ENCODE measurements at places on chromosomes 11 and 22. TPM values are rescaled to one million over a fixed set of nuclear protein-coding genes. Genes with fewer than 3 reads are reported as not detected.

DNA sequence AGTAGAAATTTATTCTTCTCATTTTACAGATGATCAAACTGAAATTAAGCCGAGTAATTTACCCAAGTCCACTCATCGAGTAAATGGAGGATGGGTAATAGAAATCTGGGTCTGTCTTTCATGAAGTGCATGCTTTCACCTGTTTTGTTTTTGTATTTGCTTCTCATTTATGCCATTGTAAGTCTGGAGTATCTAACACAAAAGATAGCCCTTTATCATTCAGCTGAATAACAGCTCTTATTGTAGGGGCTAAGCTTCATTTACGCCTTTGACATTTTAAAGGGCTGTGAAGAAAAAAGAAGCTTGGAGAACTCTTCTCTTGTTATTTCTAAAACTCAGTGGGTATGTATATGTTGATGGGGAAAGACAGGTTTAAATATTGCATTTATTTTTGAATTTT, 1196.2 kb upstream of the TENM4 start:
- H3K4me1 ChIP-seq: no peaks in the 10 kb centered on the region
- H3K36me3 ChIP-seq: no peaks in the 10 kb centered on the region
- no peaks in the 10 kb centered on the region for H3K27me3 ChIP-seq
- no peak overlapping the region for H3K4me3 ChIP-seq
- no peak overlapping the region for H3K27ac ChIP-seq
- DNase-seq: no peak

DNA sequence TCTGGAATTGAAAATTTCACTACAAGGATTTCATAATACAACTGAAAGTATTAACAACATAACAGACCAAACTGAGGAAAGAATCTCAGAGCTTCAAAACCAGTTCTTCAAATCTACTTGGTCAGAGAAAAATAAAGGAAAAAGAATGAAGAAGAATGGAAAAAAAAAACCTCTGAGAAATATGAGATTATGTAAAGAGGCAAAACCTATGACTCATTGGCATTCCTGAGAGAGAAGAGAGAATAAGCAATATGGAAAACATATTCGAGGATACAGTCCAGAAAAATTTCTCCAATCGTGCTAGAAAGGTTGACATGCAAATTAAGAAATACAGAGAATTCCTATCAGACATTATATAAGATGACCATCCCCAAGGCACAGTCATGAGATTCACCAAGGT, 23.4 kb upstream of the GPR83 start:
- no peak overlapping the region for H3K27ac ChIP-seq
- H3K4me3 ChIP-seq: no peak overlapping the region
- H3K4me1 ChIP-seq: no peaks in the 10 kb centered on the region
- peaks cover 5% of the 10 kb centered on the region for H3K36me3 ChIP-seq

DNA sequence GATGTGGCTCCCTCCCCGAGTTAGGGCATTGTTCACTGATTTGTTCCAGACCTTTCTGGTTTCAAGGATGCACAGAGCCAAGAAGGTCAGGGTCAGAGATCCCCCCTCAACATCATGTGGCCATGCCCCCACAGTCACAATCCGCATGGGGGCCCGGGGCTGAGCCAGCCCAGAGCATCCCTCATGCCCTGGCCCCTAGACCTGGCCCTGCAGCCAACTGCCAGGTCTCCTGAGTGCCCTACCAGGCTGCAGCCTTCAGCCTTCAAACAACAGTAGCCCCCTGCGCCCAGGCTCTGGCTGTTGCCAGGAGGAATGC, 142.4 kb downstream of the CRYBB2 start:
- H3K36me3 ChIP-seq: no peaks in the 10 kb centered on the region
- peaks cover 5% of the 10 kb centered on the region for H3K4me1 ChIP-seq
- no peak overlapping the region for H3K27ac ChIP-seq
- DNase-seq: no peak
- H3K27me3 ChIP-seq: peaks cover 7% of the 10 kb centered on the region

GRCh38 chr11:69588270-69588669, 52.7 kb upstream of the CCND1 start:
- H3K27ac ChIP-seq: no peak overlapping the region
- peaks cover 5% of the 10 kb centered on the region for H3K27me3 ChIP-seq
- no peak for DNase-seq
- no peaks in the 10 kb centered on the region for H3K4me1 ChIP-seq
- H3K36me3 ChIP-seq: peaks cover 12% of the 10 kb centered on the region

- DNase-seq: no peak
- no peaks in the 10 kb centered on the region for H3K36me3 ChIP-seq
- H3K4me3 ChIP-seq: no peak overlapping the region
- no peak overlapping the region for H3K27ac ChIP-seq
- H3K4me1 ChIP-seq: no peaks in the 10 kb centered on the region
- peaks cover 5% of the 10 kb centered on the region for H3K27me3 ChIP-seq
These were observed 17.9 kb upstream of the HYLS1 start for GRCh38 chr11:125869521-125869920.

OR4A16 gene
- not detected for total RNA-seq

MLC1 gene
- total RNA-seq: not detected

DNA sequence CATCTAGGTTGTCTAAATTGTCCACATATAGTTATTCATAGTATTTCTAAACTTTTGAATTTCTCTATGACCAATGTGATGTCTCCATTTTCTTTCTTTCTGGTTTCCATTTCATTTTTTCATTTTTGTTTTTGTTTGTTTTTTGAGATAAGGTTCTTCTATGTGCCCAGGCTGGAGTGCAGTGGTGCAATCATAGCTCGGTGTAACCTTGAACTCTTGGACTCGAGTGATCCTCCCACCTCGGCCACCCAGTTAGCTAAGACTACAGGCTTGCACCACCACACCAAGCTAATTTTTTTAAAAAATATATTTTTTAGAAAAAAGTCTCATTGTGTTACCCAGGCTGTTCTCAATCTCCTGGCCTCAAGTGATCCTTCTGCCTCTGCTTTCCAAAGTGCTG, 8.2 kb downstream of the GSTT4 start:
- no peaks in the 10 kb centered on the region for H3K4me1 ChIP-seq
- no peaks in the 10 kb centered on the region for H3K36me3 ChIP-seq
- DNase-seq: no peak
- H3K4me3 ChIP-seq: no peak overlapping the region

DNA sequence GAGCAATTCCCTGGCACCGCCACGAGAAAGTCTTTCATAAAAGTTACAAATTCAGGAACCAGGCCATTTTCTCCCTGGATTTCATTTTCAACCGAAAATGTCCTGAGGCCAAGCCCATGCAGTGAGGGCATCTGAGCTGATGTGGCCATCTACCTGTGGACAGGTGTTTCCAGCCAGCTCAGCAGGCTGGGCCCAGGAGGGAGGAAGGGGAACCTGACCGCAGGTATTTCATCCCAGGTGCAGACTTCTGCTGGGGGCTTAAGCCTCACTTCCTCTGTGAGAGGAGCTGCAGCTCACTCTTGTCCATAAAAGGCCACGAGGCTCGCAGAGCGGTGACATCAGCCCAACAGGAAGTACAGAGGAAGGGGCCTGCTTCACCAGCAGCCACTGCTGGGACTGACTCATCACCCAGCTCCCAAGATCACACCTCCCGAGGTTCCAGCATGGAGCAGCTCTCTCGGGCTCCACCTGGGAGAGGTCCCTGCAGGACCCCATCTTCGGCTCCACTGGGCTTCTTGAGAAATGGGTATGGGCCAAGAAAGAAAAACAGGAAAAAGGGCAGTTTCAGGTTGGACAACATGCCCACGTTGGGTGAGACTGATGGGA, 56.4 kb downstream of the MYH9 start:
- peaks cover 35% of the 10 kb centered on the region for H3K4me1 ChIP-seq
- DNase-seq: no peak
- H3K4me3 ChIP-seq: peak overlapping the region; percentile 34
- H3K36me3 ChIP-seq: no peaks in the 10 kb centered on the region

- peaks cover 2% of the 10 kb centered on the region for H3K4me1 ChIP-seq
- H3K27me3 ChIP-seq: peaks cover 17% of the 10 kb centered on the region
- peak within 1 kb of the TSS; percentile 92 for H3K4me3 ChIP-seq
- no peaks in the 10 kb centered on the region for H3K36me3 ChIP-seq
These were observed at the start of gene FLRT1 for GRCh38 chr11:64035576-64035975. FLRT1 (plus strand) TSS chr11:64035931; CDS start chr11:64116268, 80,337 bp downstream.

DNA sequence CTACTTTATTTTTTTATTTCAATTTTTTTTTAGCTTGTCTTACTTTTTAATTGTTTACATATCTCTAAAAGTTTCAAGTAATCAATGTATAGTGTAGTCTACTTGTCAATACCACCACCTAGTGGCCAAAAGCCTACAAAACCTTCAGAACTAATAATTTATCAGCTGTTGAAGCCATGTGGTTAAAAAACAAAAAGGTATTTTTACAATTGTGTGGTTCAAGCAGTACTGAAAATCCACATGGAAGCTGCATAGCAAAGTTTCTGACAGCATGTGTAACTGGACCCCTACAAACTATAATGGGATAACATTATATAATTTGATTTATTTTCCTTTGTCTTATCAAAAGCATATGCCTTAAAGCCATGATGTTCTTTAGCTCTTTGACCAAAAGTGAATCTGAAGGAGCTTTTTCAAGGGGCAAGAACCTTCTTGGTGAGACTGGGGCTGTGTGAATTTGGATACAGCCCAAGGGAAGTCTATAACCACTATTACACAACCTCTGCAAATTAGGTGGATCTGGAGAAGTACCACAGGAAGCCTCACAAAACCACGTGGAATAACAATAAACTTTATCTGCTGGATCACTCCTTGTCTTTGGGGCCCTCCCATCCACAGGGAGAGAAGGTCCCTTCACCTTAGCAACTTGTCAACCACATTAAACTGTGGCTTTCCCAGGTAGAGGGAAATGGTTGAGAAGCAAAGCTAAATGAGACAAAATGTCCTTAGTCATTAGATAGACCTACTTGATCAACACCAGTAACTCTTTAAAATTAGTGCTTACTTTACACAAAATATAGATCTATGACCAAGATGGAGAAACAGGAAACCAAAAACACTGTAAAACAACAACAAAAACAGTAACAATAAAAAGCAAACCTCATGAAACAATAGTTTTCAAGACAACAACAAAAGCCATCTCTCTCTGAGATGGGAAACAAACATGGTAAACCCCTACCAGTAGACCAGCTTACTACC, 9.9 kb downstream of the NARS2 start:
- H3K27ac ChIP-seq: peak overlapping the region; percentile 3
- H3K36me3 ChIP-seq: no peaks in the 10 kb centered on the region
- no peak overlapping the region for H3K4me3 ChIP-seq
- DNase-seq: no peak

IL17REL gene
- total RNA-seq: not detected

DNA sequence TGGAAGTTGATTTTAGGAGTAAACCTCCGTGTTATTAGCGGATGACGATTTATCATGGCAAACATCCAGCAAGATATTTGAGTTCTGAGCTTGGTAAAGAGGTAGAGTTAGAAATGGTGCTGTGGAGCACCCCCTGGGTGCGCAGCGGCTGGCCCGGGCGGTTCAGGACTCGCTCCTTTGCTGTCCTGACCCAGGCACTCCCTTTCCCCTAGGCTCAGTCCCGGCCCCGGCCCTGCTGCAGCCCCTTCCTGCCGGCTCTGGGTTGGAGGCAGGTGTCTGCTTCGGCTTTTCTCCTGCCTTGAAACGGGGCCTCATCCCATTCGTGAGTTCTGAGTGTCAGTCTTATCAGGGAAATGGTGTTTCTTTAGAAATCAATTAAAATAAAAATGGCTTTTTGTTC, 33.4 kb downstream of the AP2A2 start:
- H3K27ac ChIP-seq: no peak overlapping the region
- DNase-seq: no peak

ZC3H7B gene
- 51.6 TPM for total RNA-seq

- DNase-seq: no peak
- no peak overlapping the region for H3K27ac ChIP-seq
- no peaks in the 10 kb centered on the region for H3K27me3 ChIP-seq
- H3K4me3 ChIP-seq: no peak overlapping the region
- H3K36me3 ChIP-seq: no peaks in the 10 kb centered on the region
These were observed 18.6 kb downstream of the PICALM start for GRCh38 chr11:86050196-86050709.

DNA sequence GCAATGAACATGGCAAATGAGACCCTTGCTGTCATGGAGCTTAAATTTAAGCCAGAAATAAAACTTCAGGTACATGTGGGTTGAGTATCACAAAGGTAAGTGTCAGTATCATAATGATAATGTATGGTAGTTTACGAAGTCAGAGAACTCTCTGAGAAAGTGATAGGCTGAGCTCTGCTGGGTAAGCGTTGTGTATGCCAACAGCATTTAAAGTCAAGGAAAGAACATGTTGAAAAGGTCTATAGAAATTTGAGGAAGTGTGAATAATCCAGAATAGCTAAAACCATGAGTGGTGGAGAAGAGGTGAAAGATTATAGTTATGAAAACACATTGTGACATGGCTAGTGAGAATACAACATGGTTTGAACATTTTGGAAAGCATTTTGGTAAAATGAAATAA, 17.4 kb upstream of the CTSC start:
- no peaks in the 10 kb centered on the region for H3K4me1 ChIP-seq
- DNase-seq: no peak
- H3K36me3 ChIP-seq: no peaks in the 10 kb centered on the region
- no peak overlapping the region for H3K27ac ChIP-seq
- H3K4me3 ChIP-seq: no peak overlapping the region

- H3K27me3 ChIP-seq: no peaks in the 10 kb centered on the region
- no peak overlapping the region for H3K27ac ChIP-seq
- no peaks in the 10 kb centered on the region for H3K4me1 ChIP-seq
- H3K4me3 ChIP-seq: no peak overlapping the region
- H3K36me3 ChIP-seq: no peaks in the 10 kb centered on the region
These were observed 54.0 kb downstream of the BDNF start for GRCh38 chr11:27646051-27646818.

DNA sequence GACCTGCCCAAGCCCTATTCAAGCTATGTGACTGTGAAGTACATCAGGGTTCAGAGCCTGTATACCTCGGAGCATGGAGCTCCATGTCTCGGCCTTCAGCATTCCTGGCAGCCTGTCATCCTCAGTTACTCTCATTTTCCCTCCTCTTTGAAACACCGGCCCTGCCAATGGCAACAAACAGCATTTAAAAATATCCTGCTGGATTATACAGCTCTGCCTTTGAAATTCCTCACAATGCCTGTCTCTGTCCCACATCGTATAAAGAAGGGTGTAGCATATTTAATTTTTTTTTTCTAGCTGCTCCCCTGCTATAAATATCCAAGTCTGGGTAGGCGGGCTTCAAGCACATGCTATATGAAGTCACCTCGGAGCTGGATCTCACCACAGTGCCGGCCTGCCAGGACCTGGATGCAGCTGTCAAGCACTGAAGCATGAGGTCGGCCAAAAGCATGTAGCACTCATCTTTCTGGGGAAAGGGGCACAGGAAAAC, 11.8 kb downstream of the ABTB2 start:
- DNase-seq: peak; percentile 27
- no peak overlapping the region for H3K27ac ChIP-seq
- peaks cover 16% of the 10 kb centered on the region for H3K4me1 ChIP-seq
- H3K27me3 ChIP-seq: peaks cover 5% of the 10 kb centered on the region
- H3K4me3 ChIP-seq: no peak overlapping the region

- no peak overlapping the region for H3K27ac ChIP-seq
- no peak overlapping the region for H3K4me3 ChIP-seq
- H3K4me1 ChIP-seq: no peaks in the 10 kb centered on the region
- no peak for DNase-seq
- peaks cover 22% of the 10 kb centered on the region for H3K36me3 ChIP-seq
These were observed 257.7 kb downstream of the TBC1D22A start for GRCh38 chr22:47020166-47020565.

APLNR gene
- total RNA-seq: 0.37 TPM

- no peak for DNase-seq
- H3K4me1 ChIP-seq: peaks cover 16% of the 10 kb centered on the region
- H3K4me3 ChIP-seq: peak overlapping the region; percentile 96
- no peaks in the 10 kb centered on the region for H3K36me3 ChIP-seq
- H3K27me3 ChIP-seq: peaks cover 5% of the 10 kb centered on the region
- peak overlapping the region; percentile 88 for H3K27ac ChIP-seq
These were observed 1.3 kb downstream of the PIK3C2A start for GRCh38 chr11:17206463-17206862.
